ENCODE measurements at places on chromosomes 2 and 18.

GRCh38 chr2:238700506-238701340, 147.2 kb upstream of the TWIST2 start:
- no peak for DNase-seq

- no peak for DNase-seq
Observed at GRCh38 chr2:135845997-135846396, 9.0 kb upstream of the LCT start.

DNA sequence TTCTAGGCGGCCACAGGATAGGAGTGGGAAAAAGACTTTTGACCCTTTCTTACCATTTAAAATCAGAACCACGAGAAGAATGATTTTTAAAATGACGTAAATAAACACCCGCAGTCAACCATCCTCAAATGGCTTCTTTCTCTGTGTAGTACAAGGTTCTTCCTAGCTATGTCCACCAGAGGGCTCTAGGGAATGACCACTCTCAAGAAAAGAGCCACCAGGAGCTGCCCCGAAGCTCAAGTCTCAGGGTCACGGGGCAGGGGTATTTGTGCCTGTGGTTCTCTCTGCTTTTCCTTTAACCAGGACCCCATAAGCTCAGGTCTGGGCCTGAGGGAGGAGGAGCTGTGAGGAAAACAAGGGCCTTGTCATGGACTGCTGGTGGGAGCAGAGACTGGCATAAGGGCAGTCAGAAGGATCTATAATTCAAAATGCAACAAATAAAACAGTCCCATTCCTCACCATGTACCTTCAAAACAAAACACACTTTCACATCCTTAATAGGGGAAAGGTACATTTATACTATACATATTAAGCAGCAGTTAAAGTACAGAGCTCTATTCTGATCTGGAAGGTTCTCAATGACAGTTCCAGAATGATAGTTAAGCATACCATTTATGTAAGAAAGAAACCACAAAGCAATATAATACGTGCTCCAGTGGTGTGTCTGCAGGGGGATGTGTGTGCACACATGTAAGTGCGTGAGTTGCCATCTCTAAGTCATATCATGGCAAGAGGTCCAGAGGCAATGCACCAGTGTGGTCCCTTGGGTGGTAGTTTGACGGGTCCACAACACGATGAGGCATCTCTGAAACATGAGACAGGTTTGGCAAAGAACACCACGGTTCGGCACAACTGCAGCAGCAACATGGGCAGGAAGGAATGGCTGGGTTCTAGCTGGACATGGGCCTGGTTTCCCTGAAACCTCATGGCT, 18.6 kb downstream of the LYPD1 start:
- DNase-seq = no peak

DNA sequence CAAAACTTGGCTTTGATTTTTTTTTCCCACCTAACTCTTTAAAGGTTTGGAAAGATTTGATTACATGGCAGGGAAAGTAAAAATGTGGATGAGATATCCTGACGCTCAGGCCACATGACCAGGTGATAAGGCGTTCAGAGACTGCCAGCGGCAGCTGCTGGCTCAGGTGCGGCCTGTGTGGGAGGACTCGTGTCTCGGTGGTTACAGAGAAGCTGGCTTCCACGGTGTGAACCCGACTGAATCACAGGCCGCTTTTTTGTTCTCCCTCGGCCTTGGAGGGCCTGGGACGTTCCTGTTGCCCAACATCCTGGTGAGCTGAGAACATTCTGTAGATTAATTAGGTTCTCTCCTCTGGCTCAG, 124.2 kb upstream of the ZNF516 start:
- DNase-seq = no peak

- no peak for DNase-seq
Observed at GRCh38 chr2:10817413-10817812, 4.8 kb upstream of the PDIA6 start.

GRCh38 chr18:11366410-11366809, 217.0 kb upstream of the PIEZO2 start:
- no peak for DNase-seq

DNA sequence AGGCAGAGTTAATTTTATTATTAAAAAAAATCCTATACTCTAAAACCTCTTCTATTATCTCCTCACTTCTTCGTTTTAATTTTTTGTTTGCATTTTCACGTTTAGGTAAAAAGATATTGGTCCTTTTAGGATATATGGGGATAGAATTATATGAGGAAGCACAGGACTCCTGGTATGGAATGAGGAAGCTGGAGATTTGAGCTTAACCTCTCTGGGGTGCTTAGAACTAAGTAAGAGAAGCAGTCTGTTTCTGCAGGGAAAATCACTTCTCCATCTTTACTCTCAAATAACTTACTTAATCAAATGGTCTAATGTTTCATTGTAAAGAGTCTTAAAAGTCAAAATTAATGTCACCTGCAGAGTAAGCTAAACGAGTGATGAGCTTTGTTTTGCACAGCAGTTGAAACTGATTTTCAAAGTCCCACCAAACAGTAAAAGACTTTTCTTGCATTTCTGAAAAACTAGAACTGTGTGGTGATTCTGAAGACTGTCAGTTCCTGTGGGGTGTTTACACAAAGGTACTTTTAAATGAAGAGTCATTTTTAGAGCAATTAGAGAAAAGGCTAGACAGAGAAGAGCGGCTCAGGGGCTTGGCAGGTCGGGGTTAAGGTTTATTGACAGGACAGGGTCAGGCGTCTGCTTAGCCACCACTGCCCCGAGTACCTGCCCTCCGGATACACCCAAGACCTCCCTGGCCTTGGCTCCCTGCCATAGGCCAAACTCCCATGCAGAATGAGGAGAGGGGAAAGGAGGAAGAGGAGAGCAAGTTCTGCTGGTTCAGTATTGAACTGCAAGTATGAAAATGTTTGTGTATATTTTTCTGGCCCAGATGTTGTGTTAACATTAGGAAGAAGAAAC, 21.6 kb downstream of the METAP1D start:
- no peak for DNase-seq

DNA sequence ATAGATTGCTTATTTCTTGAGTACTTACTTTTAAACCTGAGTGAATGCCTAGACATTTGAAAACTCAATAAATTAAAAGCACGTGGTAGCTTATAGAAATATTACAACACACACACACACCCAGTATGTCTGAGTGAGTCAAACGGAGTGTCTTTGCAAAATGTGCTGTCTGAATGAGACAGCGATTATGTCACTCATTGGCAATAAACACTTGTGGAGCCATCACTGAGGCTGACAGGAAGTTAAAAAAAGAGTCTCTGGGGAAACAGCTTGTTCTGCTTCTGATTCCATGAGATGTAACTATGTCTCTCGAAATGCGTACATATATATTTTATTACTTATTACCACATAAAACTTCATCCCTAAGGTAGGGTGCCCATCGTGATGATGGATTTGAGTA, 22.3 kb upstream of the VPS4B start:
- DNase-seq = no peak

DNA sequence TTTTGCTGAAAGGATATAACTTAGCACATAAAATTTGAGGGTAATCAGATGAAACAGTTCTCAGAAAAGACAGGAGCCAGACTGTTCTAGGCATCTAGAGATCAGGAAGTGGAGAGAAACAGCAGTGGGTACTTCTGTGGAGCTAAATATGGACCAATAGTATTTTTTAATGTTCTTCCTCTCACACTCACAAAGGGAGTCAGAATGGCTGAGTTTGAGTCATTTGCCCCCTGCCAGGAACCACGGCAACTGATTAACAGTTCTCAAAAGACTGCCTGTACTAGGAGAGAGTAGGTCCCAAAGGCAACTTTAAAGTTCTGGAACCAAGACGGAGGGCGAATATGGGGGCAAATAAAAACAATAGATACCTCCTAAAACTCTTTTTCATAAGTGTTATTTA, 107.5 kb downstream of the GULP1 start:
- DNase-seq = no peak

- DNase-seq = no peak
Observed at GRCh38 chr2:111161971-111162370, 41.3 kb downstream of the BCL2L11 start.

DNA sequence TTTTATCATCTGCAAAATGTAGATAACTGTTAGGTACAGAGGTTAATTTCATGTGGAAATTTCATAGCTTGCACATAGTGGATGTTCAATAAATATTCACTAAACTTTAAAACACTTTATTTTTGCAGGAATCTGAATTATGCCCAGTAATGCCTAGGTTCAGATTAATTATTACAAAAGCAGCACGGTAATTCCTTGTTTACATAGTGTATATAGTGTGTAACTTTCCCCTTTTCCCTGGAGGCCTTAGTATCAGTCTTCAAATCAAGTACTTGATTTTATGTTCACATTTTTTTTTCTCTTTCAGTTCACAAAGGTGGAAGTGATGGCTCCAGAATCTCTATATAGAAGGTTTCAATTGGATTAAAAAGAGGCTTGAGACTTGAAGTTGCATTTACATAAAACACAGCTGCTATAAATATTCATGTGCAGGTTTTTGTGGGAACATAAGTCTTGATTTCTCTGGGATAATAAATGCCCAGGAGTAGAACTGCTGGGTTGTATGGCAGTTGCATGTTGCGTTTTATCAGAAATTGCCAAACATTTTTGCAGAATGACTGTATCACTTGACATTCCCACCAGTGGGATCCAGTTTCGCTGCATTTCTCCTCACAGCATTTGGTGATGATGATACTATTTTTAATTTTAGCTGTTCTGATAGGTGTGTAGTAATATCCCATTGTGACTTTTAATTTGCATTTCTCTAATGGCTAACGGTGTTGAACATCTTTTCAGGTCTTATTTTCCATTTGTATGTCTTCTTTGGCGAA, 27.6 kb upstream of the LGALSL start:
- no peak for DNase-seq

GRCh38 chr2:144356402-144356801, 163.5 kb downstream of the ZEB2 start:
- no peak for DNase-seq

- no peak for DNase-seq
Observed at GRCh38 chr2:236862961-236863728, 222.5 kb upstream of the COPS8 start.

DNA sequence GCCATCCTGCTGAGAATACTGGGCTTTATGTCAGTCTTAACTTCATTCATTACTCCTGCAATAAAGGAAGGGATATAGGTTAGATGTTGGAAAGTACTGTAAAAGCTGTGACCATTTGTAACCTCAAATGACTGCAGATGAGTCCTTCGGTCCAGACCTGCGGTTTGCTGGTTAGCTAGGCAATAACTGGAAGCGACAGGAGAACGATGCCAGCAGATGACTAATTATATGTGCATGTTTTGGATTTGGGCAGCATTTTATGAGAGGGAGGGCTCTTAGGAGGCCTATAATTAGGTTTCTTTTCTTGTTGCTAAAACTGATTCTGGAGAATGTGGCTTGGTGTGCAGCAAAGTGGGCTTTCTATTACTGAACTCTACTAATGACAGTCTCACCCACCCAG, 205.6 kb downstream of the TMEM182 start:
- no peak for DNase-seq

GRCh38 chr2:105655244-105655643, 89.5 kb upstream of the NCK2 start:
- DNase-seq = no peak

DNA sequence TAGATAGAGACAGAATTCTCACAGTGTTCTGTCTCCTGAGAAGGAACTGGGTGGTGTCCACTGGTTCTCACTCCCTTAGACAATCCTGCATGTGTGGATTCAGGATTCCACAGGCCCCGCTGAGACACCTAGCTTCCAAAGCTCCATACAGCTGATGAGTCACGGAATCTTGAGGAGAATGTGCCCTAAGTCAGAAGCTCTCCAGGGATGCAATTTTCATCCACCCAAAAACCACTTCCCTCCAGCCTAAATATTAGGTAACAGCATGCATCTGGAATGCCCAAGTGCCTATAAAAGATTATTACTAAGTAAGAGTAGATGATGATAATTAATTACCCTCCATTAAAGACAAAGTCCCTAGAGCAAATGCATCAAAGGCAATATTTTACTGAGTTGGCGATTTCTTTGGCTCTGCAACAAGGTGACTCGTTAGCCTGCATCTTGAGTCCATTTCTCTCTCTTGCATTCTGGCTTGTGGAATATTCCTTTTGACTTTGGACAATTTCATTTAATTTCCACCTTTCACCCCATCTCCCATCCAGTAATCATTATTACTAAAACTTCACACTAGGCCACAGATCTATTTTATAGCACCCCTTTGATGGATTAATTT, 475.1 kb downstream of the TNS1 start:
- no peak for DNase-seq

Measured in stimulated activated CD4-positive, alpha-beta T cell treated with anti-CD3 and anti-CD28 coated beads, Interleukin-1b, Interleukin-23, amount 100 ng/mL, for 24 hours (primary cell).